ENCODE measurements at places on chromosomes 3 and 15. TPM values are rescaled to one million over a fixed set of nuclear protein-coding genes. Genes with fewer than 3 reads are reported as not detected.

LEKR1 gene
- total RNA-seq, result 1.6 TPM

- H3K4me3 ChIP-seq, result no peak overlapping the region
- peaks cover 33% of the 10 kb centered on the region for H3K4me1 ChIP-seq
- no peak overlapping the region for H3K27ac ChIP-seq
- no peaks in the 10 kb centered on the region for H3K27me3 ChIP-seq
- DNase-seq, result no peak
- H3K36me3 ChIP-seq, result no peaks in the 10 kb centered on the region
Observed at GRCh38 chr3:126927401-126927750, 55.5 kb upstream of the PLXNA1 start.

DNA sequence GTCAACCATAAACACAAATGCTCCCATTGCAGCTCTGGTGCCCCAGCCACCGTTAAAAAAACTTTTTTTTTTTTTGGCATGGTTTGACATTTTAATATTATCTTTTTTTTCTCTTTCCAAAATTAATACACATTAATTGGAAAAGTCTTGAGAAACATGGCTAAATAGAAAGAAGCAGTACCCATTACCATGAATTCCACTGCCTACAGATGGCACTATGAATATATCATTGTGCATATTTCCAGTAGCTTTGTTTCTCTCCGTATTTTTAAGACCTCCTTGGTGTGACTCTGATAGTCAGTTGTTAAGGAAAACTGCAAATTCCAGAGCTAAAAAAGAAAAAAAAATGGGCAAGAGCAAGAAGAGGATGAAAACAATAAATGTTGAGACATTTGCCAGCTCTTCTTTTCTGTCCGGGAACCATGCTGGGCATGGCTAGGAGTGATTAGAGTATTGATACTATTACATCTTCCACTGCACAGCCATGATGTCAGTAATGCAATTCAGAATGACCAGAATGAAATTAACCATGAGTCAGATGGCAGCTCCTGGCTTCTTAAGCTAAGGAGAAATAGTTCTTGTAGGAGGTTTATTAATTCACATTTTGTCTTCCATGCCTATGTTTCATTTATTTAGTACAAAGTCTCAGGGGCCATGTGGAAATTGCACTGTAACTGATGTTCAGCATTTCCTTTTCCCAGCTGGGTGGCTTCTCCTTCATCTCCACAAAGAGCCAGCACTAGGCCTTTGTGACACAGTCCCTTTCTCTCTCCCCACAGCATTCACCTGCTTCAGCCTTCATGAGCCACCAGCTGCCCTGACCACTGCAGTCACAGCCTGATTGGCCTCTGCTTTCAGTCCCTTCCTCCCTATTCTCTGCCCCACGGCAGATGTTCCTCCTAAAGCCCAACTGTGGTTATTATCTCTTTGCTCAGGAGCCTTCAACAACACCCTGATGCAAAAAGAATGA is 31.8 kb downstream of the SLC7A14 start:
- H3K36me3 ChIP-seq, result no peaks in the 10 kb centered on the region
- H3K27me3 ChIP-seq, result peaks cover 44% of the 10 kb centered on the region
- no peak overlapping the region for H3K27ac ChIP-seq
- no peak for DNase-seq

DNA sequence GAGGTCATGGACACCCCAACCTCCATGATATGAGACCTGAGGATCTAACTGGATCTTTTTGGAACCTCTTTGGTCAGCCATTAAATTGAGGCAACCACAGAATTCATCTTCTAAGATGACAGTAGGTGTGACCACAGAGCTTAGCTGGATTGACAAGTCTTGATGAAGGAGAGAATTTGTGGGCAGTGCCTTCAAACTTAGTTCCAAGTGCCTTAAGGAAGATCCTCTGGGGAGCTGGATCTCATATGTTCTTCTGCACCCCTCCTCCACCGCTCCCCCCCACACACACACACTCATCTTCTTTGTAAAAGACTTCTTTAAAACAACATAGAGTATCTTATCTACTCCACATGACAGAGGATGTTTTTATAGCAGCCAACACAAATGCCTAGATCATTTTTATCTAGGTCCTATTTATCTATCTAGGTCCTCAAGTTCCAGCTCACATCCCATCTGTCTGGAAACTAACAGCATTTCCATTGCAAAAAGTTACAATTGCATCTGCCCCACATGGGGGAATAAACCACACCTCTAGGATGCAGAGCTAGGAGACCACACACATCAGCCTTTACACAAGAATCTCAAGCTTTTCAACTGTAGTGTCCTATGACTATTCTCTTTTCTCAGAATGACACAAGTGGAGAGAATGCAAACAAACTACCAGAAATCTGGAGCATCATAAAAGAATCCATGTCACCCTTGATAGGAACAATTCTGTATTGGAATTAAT is 37.4 kb downstream of the WWTR1 start:
- H3K36me3 ChIP-seq, result no peaks in the 10 kb centered on the region
- peaks cover 6% of the 10 kb centered on the region for H3K27me3 ChIP-seq
- H3K4me3 ChIP-seq, result no peak overlapping the region

- no peak overlapping the region for H3K4me3 ChIP-seq
- no peaks in the 10 kb centered on the region for H3K4me1 ChIP-seq
- no peaks in the 10 kb centered on the region for H3K27me3 ChIP-seq
- no peaks in the 10 kb centered on the region for H3K36me3 ChIP-seq
- no peak overlapping the region for H3K27ac ChIP-seq
Observed at GRCh38 chr3:60989626-60990441, 261.4 kb downstream of the FHIT start.
